ENCODE measurements at places on chromosomes 7 and 10.

GRCh38 chr10:113891476-113891875 is 37.0 kb downstream of the NHLRC2 start:
- no peak for DNase-seq

DNA sequence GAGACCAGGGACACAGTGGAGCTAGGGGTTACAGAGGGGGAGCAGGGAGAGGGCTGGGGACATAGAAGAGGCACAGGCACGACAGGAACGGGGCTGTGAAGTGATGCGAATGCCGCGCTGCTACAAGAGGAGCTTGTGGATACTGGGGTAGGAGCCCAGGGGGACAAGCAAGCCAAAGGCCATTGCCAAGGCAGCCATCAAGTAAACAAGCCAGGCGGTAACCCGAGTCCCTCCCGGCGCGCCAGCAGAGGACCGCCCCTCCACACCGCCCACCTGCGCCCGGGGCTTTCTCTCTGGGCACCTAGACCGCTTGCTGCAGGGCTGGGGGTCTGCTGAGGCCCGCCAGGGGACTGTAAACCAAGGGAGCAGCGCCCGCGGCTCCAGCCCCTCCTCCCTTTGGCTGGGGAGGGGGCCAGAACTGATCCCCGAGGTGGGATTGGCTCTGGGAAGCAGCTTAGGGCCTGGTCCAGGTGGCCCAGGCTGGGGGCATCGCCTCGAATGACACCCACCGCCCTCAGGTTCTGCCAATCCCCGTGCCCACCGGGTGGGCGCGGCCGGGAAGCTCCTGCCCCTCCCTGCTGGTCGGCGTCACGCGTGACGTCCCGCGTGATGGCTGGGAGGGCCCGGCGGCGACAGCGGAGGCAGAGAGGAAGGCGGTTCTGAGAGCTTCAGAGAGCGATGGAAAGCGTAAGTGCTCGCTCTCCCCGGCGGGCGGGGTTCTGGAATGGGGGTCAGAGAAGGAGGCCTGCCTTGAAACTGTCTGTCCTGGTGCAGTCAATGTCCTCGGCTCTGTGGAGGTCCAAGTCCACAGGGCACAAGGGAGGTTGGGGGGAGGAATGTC is 982 bp downstream of the SFXN3 start:
- DNase-seq, result peak; percentile 55

- DNase-seq, result no peak
These were observed 148.8 kb downstream of the MBL2 start for GRCh38 chr10:52623761-52624160.

GRCh38 chr7:128030654-128031611 is at the start of gene LRRC4:
Gene LRRC4 (minus strand): TSS chr7:128031437. CDS start chr7:128030640, 797 bp downstream.
- DNase-seq, result peak; percentile 45

GRCh38 chr10:62681211-62681940 is 123.1 kb upstream of the ADO start:
- DNase-seq, result no peak

- no peak for DNase-seq
These were observed 205.1 kb downstream of the RAPGEF5 start for GRCh38 chr7:22151901-22152300.

DNA sequence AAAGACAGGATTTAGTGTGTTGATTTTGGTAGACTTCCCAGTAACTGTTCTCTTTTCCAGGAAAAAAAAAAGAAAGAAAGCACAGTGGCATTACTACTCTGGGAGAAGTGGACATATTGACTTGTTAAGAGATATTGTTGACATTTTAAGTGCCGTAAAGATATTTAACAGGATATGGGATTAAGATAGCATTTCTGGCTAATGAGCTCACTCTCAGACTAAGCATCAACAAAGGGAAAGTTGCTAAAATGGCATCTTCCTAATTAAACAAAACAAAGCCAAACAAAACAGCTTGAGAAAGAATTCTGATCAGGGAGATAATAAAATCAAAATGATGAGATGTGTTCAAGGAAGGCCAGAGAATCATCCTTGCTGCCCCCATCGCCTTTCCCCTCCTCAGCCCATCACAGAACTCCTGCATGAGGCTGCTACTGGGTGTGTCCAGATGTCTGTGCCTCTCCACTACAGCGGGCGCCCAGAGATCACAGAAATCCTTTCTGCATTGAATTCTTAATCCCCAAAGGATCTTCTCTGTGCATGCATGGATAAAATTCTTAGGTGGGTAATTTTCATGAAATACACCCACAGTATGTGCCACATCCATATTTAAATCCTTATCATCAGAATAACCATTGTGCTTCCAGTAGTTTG is 270.5 kb downstream of the POU6F2 start:
- DNase-seq, result no peak

GRCh38 chr7:24871770-24872169 is 108.2 kb downstream of the OSBPL3 start:
- DNase-seq, result no peak

GRCh38 chr10:67046507-67046906 is 120.7 kb downstream of the LRRTM3 start:
- DNase-seq, result no peak

- no peak for DNase-seq
These were observed 364.1 kb downstream of the GATA3 start for GRCh38 chr10:8418631-8419030.

GRCh38 chr7:133109816-133110215 is 27.9 kb upstream of the CHCHD3 start:
- peak; percentile 17 for DNase-seq

GRCh38 chr10:128429321-128429720 is 303.1 kb upstream of the MKI67 start:
- no peak for DNase-seq
